ENCODE measurements at places on chromosomes 7 and 10.
A peak's percentile ranks its signal among the peaks of the same experiment; 100 is the strongest.

GRCh38 chr10:117544711-117545140, 2.2 kb downstream of the EMX2 start:
- no peak for DNase-seq

DNA sequence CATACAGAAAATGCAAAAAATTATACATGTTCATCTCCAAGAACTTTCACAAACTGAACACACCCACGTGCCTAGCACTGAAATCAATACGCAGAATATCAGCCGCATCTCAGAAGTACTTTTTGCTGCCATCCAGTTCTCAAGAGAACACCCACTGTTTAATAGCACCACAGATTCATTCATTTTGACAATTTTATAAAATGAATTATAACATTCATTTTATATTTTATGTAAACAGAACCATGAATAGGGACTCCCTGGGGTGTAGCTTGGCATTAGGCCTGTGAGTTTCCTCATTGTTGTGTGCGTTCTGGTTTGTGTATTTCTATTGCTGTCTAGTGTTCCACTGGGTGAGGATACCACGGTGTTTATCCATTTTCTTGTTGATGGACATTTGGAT, 77.3 kb upstream of the PIP4K2A start:
- DNase-seq: no peak

- DNase-seq: no peak
Measured at GRCh38 chr10:102656026-102656425, 11.7 kb downstream of the TRIM8 start.

GRCh38 chr10:47438857-47439474, 44.9 kb downstream of the ANXA8 start:
- DNase-seq: peak; percentile 66

- no peak for DNase-seq
Measured at GRCh38 chr7:106012184-106012583, 49.1 kb downstream of the CDHR3 start.

- no peak for DNase-seq
Measured at GRCh38 chr7:69693042-69693441, 94.8 kb downstream of the AUTS2 start.

DNA sequence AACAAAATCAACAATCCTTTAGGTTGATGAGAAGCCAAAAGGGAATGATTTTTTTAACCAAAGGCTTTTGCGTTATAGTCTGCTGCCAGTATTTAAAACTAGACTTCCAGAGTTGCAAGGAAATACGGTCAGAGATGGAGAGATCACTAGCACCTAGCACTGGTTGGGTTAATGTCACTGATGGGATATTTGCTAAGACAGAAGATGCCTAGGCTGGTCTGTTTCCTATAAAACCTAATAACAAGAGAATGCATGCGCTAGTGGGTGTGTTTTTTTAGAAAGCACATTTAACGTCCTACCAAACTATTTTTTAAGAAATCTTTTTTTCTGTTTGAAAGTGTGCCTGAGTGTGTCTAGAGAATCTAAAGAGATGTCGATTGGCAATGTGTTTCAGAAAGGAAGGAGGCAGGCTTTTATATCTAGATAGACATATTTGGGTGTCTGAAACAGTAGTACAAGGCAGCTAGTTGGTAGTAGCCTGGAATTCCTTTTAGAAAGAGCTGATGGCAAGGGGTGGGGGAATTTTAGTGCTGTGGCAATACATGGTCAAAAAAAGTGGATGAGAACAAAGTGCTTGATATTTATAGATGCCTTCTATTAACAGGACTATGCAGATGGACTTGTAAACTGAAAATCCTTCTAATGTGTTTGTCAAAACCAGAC, 863 bp downstream of the CALD1 start:
- DNase-seq: no peak

Data from hepatic stellate cell (primary cell).